ENCODE measurements at places on chromosomes 11 and 22. TPM values are rescaled to one million over a fixed set of nuclear protein-coding genes. Genes with fewer than 3 reads are reported as not detected.

ZNF280B gene
- 2.3 TPM for polyA plus RNA-seq

SERPING1 gene
- 0.22 TPM for polyA plus RNA-seq

GNAZ gene
- polyA plus RNA-seq, result 63.2 TPM

TSPAN32 gene
- polyA plus RNA-seq, result not detected

RCOR2 gene
- 41.5 TPM for polyA plus RNA-seq

VEGFB gene
- 6.1 TPM for polyA plus RNA-seq

SNX32 gene
- 12.6 TPM for polyA plus RNA-seq

CRYBB2 gene
- polyA plus RNA-seq, result 2.4 TPM

APOL5 gene
- not detected for polyA plus RNA-seq

CRACR2B gene
- 1.2 TPM for polyA plus RNA-seq

DDI1 gene
- not detected for polyA plus RNA-seq

TUBGCP6 gene
- polyA plus RNA-seq, result 89.1 TPM

OR56A1 gene
- not detected for polyA plus RNA-seq

PSMD13 gene
- polyA plus RNA-seq, result 174 TPM

IRAG1 gene
- 0.14 TPM for polyA plus RNA-seq

MMP12 gene
- polyA plus RNA-seq, result not detected

GDPD4 gene
- polyA plus RNA-seq, result not detected
